ENCODE measurements at places on chromosomes 1 and 21.

DNA sequence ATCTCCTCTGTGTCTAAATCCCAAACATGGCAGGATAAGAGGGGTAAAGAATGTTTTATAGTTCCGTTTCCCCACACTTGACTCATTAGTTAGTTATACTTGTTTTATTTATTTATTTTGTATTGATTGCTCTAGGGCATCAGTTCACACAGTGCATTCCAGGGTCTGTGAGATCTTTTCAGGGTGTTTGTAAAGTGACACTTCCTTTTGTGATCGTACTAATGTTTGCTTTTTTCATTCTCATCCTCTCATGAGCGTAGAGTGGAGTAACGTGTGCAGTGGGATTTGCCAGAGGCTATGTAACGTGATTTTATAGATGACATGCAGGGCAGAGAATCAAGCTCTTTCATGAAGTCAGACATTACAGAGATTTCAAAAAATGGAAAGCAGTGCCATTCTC, 103.2 kb downstream of the SCCPDH start:
- H3K4me1 ChIP-seq: no peaks in the 10 kb centered on the region
- no peaks in the 10 kb centered on the region for H3K36me3 ChIP-seq
- no peaks in the 10 kb centered on the region for H3K27me3 ChIP-seq
- H3K4me3 ChIP-seq: no peak overlapping the region
- H3K27ac ChIP-seq: no peak overlapping the region

- no peak overlapping the region for H3K4me3 ChIP-seq
- no peak overlapping the region for H3K27ac ChIP-seq
- no peaks in the 10 kb centered on the region for H3K4me1 ChIP-seq
- peaks cover 6% of the 10 kb centered on the region for H3K27me3 ChIP-seq
Measured at GRCh38 chr1:175463853-175464252, 271.3 kb upstream of the KIAA0040 start.

DNA sequence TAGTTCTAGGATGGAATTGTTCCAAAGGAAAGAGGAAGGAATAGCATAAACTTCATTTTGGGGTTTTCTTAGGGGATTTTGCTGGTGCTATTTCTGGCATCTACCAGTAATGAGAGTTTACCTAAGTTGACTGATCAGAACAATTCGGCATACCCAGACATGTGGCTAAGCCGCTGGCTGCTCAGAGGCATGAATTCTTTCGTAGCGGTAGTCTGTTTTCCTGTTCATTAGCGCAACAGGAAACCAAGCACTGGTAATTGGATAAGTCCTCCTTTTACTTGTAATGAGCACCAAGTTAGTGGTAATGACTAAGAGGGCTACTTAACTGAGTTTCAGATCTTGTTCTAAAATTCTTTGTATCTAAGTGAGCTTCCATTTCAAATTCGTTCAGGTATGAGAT, 38.6 kb downstream of the C21orf91 start:
- no peaks in the 10 kb centered on the region for H3K27me3 ChIP-seq
- peaks cover 3% of the 10 kb centered on the region for H3K36me3 ChIP-seq
- no peak overlapping the region for H3K4me3 ChIP-seq

DNA sequence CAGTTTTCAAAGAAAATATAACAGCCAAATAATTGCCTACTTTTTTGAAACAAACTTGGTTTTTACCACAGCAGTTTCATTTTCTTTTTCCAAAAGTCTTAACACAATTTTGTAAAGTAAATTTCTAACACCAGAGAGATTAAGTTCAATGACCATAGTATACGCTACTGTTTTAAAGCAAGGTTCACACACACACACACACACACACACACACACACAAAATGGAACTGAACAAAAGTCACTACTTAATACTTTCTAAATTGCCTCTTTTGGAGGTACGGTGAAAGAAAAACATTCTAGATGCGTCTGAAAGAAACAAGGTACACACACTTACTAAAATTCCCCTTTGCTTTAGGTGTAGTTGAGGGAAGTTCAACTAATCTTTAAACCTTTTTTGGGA, 30.1 kb downstream of the C21orf91 start:
- H3K27ac ChIP-seq: no peak overlapping the region
- H3K4me1 ChIP-seq: no peaks in the 10 kb centered on the region
- peaks cover 33% of the 10 kb centered on the region for H3K36me3 ChIP-seq
- no peaks in the 10 kb centered on the region for H3K27me3 ChIP-seq

DNA sequence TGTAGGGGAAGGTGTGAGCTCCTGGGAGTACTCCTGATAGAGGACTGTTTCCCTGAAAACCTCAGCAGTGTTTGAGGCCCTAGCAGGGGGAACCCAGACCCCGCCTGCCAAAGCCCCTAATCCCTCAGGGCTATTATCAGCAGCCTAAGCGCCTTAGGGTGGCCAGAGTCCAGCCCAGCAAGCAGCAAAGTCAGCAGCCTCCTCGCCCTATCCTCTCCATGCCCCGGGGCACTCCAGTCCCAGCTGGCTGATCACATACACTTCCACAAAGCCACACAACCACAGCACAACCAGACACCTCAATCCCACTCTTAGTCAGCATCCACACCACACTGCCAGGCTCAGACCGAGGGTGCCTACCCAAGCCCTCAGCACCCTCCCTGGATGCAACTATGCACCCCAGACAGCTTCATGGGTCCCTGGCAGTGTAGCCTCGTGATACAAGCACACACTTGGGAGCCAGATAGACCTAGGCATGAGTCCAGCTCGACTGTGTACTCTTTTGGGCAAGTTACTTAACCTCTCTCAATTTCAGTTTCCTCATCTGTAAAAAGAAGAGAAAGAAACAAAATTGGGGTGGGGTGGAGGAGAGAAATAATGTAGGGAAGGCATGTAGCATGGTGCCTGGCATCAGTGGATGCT, 7.1 kb downstream of the IGSF9 start:
- H3K27ac ChIP-seq: no peak overlapping the region
- no peaks in the 10 kb centered on the region for H3K36me3 ChIP-seq
- H3K27me3 ChIP-seq: peaks cover 13% of the 10 kb centered on the region
- no peak for DNase-seq
- H3K4me1 ChIP-seq: 0 out of 2 replicates have a peak, but pooled peaks cover 2% of the 10 kb centered on the region

DNA sequence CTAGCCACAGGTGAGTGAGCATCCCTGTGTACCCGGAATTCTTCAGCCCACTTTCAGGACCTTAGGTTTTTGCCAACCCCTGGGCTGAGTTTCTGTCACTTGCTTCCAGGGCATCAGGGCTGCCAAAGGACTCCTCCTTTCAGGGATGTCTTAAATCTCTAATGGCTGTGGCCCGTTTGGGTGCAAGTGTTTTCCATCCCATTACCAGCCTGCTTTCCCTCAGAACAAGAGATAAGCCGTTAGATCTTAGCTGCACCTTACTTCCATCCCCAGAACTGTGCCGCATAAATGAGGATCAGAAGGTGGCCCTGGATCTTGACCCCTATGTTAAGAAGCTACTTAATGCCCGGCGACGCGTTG, 652 bp downstream of the SNAPIN start:
- no peaks in the 10 kb centered on the region for H3K4me1 ChIP-seq
- peak overlapping the region; percentile 92 for H3K4me3 ChIP-seq
- H3K36me3 ChIP-seq: peaks cover 33% of the 10 kb centered on the region
- H3K27me3 ChIP-seq: no peaks in the 10 kb centered on the region
- peak; percentile 12 for DNase-seq
- H3K27ac ChIP-seq: no peak overlapping the region

DNA sequence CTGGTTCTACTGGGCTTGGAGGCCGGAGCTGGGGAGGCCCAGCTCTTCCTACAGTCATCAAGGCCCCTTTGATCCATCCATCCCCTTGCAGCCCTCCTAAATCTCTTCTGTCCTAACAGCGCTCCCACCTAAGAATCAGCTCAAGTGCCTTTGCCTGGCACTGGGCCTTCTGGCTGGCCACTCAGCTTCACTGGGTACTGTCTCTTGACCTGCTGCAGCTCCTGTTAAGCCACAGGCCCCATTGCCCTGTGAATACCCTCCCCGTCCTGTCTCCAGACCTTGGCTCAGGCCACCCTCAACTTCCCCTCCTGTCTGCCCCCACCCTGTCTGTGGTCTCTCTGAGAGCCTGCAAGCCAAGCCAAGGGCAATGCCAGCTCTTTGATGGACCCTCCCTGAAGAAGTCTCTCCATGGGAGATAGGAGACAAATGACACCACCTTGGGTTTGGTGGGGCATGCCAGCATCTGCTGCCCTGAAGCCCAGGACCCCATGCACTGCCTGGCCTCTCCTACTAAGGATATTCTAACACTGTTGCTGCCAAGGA, 27.3 kb downstream of the FAM151A start:
- no peaks in the 10 kb centered on the region for H3K27me3 ChIP-seq
- H3K27ac ChIP-seq: no peak overlapping the region
- DNase-seq: no peak
- no peaks in the 10 kb centered on the region for H3K4me1 ChIP-seq
